ENCODE measurements at places on chromosomes 11 and 22. TPM values are rescaled to one million over a fixed set of nuclear protein-coding genes. Genes with fewer than 3 reads are reported as not detected.

HOATZ gene
- not detected for total RNA-seq

SMIM35 gene
- not detected for total RNA-seq

DNA sequence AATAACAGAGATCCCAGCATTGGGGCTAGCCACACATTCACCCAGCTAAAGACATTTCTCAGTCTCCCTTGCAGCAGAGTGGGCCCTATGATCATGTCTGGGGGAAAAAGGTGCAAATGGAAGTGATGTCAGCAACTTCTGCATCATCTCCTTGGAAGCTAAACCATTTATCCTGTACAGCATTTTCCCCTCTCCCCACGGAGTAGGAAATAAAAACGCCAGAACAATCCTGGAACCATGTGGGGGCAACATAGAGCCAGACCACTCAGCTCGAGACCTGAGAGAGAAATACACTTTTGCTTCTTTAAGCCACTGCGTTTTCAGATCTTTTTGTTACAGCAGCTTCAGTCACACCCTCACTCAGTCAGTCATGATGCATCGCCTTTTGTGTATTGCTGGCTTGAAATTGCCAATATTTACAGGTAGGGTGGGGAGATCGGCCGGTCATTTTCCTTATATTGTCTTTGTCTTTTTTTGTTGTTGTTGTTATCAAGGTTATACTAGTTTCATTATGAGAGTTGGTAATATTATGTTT lies 9.1 kb upstream of the RAC2 start:
- no peak overlapping the region for H3K27ac ChIP-seq
- H3K4me1 ChIP-seq, result peaks cover 7% of the 10 kb centered on the region
- H3K4me3 ChIP-seq, result no peak overlapping the region
- H3K27me3 ChIP-seq, result peaks cover 27% of the 10 kb centered on the region
- no peak for DNase-seq

- peaks cover 16% of the 10 kb centered on the region for H3K36me3 ChIP-seq
- H3K4me1 ChIP-seq, result peaks cover 20% of the 10 kb centered on the region
- no peak overlapping the region for H3K4me3 ChIP-seq
- no peaks in the 10 kb centered on the region for H3K27me3 ChIP-seq
- peak overlapping the region; percentile 72 for H3K27ac ChIP-seq
Measured at GRCh38 chr11:65869643-65870306, 2.8 kb downstream of the EFEMP2 start.

DNA sequence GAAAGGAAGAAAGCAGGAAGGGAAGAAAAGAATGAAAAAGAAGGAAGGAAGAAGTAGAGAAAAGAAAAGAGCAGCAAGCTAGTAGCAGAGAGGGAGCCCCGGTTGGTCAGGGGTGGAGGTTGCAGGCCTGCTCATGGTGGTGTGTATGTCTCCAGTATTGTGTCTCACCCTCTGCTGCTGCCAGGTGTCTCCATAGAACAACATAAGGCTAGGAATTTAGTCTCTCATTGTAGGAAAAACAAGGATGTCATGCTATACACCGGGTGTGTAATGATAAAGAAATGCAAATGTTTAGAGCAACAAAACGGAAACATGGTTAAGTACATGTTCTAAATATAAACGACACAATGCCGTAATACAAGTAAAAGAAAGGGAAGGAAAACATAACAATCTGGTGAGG lies 342.5 kb downstream of the NTM start:
- DNase-seq, result no peak
- no peak overlapping the region for H3K4me3 ChIP-seq
- H3K36me3 ChIP-seq, result no peaks in the 10 kb centered on the region
- peaks cover 60% of the 10 kb centered on the region for H3K27me3 ChIP-seq
- H3K27ac ChIP-seq, result no peak overlapping the region
- H3K4me1 ChIP-seq, result no peaks in the 10 kb centered on the region

- peak overlapping the region; percentile 97 for H3K27ac ChIP-seq
- DNase-seq, result peak; percentile 86
- H3K4me3 ChIP-seq, result peak overlapping the region; percentile 73
- H3K27me3 ChIP-seq, result no peaks in the 10 kb centered on the region
Measured at GRCh38 chr11:46295312-46296058, 18.0 kb downstream of the CREB3L1 start.

DNA sequence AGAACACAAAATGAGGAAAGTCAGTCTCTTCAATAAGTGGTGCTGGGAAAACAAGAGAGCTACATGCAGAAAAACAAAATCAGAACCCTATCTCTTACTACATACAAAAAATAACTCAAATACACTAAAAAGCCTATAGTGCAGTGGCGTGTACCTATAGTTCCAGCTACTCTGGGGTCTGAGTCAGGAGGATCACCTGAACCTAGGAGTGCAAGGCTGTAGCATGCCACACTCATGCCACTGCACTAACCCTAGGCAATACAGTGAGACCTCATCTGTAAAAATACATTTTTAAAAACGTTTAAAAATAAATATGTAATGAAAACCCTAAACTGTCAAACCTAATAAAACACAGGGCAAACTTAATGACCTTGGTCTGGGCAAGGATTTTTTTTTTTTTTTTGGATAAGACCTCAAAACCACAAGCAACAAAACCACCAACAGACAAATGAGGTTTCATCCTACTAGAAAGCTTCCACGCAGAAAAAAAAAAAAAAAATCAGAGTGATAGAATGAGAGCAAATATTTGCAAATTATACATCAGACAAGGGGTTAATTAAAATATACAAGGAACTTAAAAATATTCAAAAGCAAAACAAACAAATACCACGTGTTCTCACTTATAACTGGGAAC lies 35.2 kb downstream of the XKR3 start:
- H3K4me3 ChIP-seq, result no peak overlapping the region
- H3K36me3 ChIP-seq, result no peaks in the 10 kb centered on the region
- no peak overlapping the region for H3K27ac ChIP-seq
- no peaks in the 10 kb centered on the region for H3K4me1 ChIP-seq
- no peak for DNase-seq

DNA sequence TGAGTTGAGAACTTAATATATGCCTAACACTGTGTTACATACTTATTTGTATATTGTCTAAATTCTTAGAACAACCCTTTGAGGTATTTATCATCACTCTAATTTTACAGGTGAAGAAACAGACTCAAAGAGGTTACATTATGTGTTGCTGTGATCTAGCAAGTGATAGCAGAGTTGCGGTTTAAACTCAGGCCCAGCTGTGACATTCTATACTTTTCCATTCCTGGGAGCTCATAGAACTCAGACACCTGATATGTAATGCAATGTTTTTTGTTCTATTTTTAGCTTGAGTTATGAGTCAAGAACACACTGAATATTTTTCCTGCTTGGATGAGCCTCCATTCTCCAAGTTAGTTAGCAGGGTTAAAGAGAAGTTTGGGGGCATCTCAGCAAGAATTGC lies 449.7 kb upstream of the DDI1 start:
- H3K27ac ChIP-seq, result no peak overlapping the region
- DNase-seq, result no peak
- H3K4me3 ChIP-seq, result no peak overlapping the region
- no peaks in the 10 kb centered on the region for H3K27me3 ChIP-seq

GRCh38 chr11:44548032-44548695 lies 17.3 kb upstream of the CD82 start:
- H3K27ac ChIP-seq, result no peak overlapping the region
- no peaks in the 10 kb centered on the region for H3K4me1 ChIP-seq
- no peaks in the 10 kb centered on the region for H3K36me3 ChIP-seq
- no peak for DNase-seq

DNA sequence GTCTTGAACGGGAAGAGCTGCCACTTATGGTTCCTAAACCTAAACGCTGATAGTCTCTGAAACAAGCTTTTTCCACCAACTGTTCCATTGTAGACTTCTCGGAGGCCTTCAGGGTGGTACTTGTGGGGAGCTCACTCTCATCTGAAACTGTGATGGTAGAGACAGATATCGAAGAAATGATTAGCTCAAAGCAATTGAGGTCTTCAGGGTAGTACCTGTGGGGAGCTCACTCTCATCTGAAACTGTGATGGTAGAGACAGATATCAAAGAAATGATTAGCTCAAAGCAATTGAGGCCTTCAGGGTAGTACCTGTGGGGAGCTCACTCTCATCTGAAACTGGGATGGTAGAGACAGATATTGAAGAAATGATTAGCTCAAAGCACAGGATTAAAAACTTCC lies 175.7 kb downstream of the SWAP70 start:
- no peak overlapping the region for H3K27ac ChIP-seq
- no peak overlapping the region for H3K4me3 ChIP-seq
- no peaks in the 10 kb centered on the region for H3K27me3 ChIP-seq

DNA sequence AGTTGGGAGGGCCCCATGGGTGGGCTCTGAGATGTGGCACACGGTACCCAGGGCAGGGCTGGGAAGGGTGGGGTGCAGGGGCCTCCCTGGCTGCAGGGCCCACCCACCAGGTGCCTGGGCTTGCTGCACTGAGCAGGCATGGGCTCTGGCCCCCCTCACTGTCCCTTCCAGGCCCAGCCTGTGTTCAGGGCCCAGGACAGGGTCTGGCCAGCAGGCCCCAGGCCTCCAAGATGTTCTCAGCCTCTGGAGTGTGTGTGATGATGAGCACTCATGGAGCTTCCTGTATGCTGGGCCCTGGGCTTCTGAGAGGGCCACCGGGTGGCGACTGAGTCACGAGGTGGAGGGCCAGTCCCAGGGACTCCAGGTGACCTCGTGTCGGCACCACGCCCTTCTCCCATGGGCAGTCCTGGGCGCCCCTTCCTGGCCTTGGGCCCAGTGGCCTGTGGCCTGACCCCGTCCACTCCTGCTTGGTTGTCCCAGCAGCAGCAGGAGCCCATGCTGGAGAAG lies 55.9 kb upstream of the CCDC188 start:
- peak overlapping the region; percentile 73 for H3K4me3 ChIP-seq
- no peak for DNase-seq
- H3K36me3 ChIP-seq, result no peaks in the 10 kb centered on the region
- H3K27ac ChIP-seq, result peak overlapping the region; percentile 95
- H3K4me1 ChIP-seq, result peaks cover 47% of the 10 kb centered on the region
- no peaks in the 10 kb centered on the region for H3K27me3 ChIP-seq

DNA sequence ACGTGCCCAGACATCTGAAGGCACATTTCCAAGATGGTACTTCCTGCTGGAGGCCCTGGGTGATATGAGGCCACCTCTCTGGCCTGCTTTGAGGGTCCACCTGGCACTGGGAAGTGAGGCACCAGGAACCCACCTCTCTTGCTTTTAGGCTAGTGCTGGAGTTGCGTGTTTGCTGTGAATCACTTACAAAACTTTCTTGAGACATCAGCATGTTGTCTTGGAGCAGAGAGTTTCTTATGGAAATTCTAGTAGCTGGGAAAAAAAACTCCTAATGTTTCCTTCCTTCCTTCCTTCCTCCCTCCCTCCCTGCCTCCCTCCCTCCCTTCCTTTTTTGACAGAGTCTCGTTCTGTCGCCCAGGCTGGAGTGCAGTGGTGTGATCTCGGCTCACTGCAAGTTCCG lies 341.3 kb downstream of the MIAT start:
- H3K27ac ChIP-seq, result no peak overlapping the region
- peaks cover 46% of the 10 kb centered on the region for H3K27me3 ChIP-seq
- peaks cover 33% of the 10 kb centered on the region for H3K4me1 ChIP-seq
- H3K36me3 ChIP-seq, result no peaks in the 10 kb centered on the region
